Uterus (tissue), 4 donors: ENCODE measurements at places on chromosomes 12 and 14.

DNA sequence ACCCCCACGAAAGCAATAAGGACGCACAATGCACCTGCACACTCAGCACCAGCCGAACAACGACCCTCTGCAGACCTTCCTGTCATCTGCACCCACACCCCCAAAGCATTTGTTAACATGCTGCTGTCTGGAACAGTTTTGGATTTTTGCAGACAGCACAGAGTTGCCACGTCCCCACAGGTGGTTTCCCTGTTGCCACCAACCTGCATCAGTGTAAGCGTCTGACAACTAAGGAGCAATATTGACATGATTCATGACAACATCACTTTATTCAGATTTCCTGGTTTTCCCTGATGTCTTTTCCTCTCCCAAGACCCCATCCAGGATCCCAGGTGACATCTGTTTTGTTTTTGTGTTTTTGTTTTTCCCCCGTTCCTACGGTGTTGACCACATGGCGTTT is 150.7 kb upstream of the C14orf180 start:
- DNase-seq: no peak

DNA sequence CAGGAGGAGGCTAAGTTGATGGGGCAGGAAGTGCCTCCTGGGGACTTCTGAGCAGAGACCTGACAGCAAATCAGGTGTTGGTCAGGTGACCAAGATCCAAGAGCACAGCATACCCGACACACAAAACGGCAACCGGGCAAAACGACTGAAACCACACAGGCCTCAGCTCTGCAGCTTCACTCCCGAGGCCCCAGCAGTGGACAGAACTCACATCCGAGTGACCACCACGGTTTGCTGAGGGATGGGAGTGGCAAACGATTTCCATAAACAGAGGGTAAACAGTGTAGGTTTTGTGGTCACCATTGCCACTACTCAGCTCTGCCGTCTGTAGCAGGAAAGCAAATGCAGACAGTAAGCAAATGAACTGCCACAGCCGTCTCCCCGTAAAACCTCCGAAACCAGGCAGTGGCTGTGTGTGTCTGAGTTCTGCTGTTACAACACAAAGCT is 14.4 kb downstream of the CHFR start:
- no peak for DNase-seq

DNA sequence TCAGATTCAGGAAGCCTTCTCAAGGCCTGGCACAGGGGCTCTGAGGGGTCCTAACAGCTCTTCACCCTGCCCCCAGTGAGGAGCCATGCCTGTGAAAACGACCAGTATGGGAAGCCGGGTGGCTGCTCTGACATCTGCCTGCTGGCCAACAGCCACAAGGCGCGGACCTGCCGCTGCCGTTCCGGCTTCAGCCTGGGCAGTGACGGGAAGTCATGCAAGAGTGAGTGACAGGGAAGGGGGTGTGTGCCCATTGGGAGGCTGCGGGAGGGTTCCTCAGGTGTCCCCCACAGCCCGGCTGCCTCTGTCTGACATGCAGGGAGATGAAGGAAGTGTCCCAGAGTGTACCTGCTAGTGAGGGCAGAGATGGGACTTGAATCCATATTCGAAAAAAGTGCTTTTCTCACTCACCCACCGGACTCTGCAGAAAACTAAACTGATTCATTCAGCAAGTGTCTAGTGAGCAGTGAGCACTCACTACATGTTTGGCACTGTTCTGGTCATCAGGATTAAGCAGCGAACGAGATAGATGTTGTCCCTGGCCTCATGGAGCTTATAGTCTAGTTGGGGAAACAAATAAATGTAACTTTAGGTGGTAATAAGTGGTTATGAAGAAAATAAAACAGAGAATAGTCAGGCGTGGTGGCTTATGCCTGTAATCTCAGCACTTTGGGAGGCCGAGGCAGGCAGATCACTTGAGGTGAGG is 9.4 kb upstream of the LRP1-AS start:
- DNase-seq: no peak

DNA sequence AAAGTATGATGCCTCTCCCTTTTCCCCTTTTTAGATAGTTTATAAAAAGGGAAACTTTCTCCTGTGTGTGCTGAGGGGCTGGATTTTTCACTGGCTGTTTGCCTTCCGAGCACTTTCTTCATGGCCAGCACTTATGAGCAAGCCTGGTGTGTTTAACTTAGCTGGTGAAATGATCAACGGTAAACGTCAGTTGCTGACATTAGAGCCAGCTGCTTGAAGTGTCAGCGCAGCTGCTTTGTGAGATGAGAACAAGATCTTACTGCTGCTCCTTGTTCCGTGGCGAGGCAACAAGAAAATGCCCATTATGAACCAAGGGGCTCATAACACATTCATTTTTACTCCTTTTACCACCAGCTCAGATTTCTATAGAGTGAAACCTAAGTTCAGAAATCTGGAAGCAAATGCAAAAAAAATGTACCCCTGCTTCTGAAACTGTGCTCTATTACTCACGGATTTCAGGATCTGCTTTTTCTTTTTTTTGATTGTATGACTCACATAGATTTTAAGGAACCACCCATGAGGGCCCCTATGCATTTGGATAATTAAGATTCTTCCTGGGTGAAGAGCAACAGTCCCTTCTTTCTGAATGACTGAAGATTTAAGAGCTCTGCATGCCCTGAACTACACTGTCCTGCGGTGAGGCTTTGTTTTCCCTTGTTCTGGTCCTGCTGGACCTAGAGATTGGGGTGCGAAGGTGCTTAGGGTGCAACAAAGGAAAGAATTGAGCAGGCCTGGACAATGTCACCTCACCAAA is 74.3 kb upstream of the CPM start:
- DNase-seq: no peak

GRCh38 chr12:79451365-79451764 is 239.4 kb downstream of the PAWR start:
- no peak for DNase-seq

- DNase-seq: no peak
Measured at GRCh38 chr12:94721173-94721572, 70.8 kb upstream of the TMCC3 start.

DNA sequence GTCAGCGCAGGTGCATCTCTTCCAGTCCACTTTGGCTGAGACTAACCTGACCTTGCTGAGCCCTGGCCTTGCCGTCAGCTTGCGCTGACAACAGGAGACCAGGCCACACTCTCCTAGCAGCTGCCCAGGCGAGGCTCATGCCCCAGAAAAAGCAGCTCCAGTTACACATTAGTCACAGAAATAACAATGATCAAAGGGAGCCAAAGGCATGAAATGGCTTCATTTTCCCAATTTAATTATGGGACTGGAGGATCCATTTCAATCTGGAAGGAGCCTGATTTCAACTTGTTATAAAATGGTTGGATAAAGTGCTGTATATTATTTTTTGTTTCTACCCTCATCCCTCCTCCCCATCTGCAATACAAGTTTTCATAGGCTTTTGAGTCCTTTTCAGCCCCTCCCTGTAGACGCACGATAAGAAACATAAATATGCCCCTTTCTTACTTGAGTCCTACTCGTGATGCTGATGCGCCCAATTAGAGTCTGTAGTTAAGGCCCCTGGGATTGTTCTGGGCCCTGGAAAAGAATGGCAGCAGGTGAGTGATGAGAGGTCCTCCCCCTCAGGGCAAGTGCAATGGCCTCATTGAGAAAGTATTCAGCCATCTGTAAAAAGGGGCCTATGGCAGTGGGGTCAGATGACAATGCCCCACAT is 376.0 kb downstream of the C12orf75 start:
- no peak for DNase-seq

- DNase-seq: no peak
Measured at GRCh38 chr12:6489449-6489848, 3.6 kb downstream of the MRPL51 start.

GRCh38 chr12:70260646-70261045 is 17.4 kb downstream of the CNOT2 start:
- DNase-seq: no peak

- no peak for DNase-seq
Measured at GRCh38 chr12:128820723-128821432, 2.9 kb downstream of the SLC15A4 start.

GRCh38 chr12:57996520-57996919 is 55.2 kb downstream of the ATP23 start:
- no peak for DNase-seq

DNA sequence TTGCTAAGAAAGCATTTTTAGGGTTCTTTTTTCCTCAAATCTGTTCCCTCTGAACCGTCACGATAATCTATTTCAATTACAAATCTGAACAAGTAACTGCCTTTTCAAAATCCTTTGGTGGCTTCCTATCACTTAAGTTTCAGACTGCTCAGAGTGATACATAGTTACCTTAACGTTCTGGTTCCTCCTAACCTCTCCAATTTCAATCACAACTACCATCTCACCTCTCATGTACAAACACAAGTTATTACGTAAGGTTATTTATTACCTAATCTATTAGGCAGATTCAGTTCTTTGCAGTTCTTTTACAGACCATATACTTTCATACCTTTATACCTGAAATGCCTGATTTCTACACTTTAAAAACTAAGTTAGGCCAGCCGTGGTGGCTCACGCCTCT is 12.1 kb downstream of the RNF212B start:
- no peak for DNase-seq

- DNase-seq: no peak
Measured at GRCh38 chr12:77339610-77340009, 274.2 kb upstream of the E2F7 start.

GRCh38 chr12:105561546-105562198 is 231.2 kb downstream of the C12orf75 start:
- DNase-seq: no peak

GRCh38 chr12:80815351-80815750 is 98.6 kb downstream of the MYF5 start:
- no peak for DNase-seq

- DNase-seq: peak; percentile 49
Measured at GRCh38 chr12:52126605-52127578, 47.4 kb downstream of the SMIM41 start.

GRCh38 chr14:68235011-68235410 is 415.4 kb downstream of the RAD51B start:
- no peak for DNase-seq

DNA sequence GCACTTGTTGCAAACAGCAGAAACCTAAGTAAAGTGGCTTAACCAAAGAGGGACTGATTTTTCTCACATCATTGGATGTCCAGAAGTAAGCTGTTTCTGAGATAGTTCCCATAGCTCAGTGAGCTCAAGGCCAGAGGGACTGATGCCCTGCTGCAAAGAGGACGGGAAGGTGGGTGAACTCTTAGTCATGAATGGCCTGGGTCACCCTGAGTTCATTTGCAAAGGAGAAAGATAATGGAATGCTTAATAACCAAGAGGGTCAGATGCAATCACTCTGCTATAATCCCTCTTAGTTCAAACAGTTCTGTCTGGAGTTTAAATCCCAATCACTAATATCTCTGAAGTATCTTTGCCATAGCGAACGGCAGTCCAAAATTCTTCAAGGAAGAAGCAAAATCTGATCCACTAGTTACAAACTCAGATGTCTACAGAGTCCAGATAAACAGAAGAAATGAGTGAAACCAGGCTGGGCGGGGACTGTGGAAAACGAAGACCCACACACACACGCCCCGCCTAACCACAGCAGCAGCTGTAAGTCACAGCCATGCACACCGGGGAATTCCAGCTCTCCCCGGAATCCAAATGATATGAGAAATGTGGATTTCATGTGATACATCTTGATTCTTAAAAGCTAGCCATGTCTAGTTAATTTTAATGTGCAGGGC is 289.5 kb downstream of the TMEM132D start:
- DNase-seq: no peak
